Spleen (tissue), 13 donors: ENCODE measurements at places on chromosomes 13 and 19.

DNA sequence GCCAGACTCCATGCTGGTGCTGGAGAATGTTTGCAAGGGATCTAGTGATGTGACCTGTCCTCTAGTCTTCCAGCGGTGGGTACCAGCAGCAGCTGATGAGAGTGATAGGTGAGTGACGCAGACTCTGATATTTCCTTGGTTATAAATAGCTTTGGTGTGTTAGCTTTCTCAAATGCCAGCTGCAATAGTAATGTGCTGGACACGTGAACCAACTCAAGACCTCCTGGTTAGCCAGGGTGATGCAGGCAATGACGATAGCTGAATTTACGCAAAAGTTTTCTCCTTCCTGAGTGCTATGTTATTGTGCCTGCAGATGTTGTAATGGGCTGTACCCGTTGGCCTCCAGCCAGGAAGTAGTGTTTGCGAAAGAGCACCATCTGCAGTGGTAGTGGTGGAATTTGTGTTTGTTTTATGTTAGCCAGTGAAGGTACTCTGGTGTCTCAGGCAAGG, 129.5 kb downstream of the CYSLTR2 start:
- peak; percentile 86 for DNase-seq

DNA sequence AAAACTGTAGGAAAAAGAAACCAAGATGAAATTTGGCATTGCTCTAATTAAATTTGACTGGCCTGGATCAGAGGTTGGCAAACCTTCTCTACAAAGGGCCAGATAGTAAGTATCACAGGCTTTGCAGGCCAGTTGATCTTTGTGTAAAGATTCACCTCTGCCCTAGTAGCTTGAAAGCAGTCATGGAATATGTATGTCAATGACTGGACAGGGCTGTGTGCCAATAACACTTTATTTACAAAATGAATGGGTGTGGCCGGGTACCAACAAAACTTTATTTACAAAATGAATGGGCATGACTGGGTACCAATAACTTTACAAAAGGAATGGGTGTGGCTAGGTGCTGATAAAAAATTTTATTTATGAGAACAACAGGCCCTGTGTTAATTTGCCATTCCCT, 20.0 kb downstream of the SIN3B start:
- no peak for DNase-seq

GRCh38 chr19:28242317-28242927, 970.5 kb downstream of the UQCRFS1 start:
- DNase-seq = no peak

DNA sequence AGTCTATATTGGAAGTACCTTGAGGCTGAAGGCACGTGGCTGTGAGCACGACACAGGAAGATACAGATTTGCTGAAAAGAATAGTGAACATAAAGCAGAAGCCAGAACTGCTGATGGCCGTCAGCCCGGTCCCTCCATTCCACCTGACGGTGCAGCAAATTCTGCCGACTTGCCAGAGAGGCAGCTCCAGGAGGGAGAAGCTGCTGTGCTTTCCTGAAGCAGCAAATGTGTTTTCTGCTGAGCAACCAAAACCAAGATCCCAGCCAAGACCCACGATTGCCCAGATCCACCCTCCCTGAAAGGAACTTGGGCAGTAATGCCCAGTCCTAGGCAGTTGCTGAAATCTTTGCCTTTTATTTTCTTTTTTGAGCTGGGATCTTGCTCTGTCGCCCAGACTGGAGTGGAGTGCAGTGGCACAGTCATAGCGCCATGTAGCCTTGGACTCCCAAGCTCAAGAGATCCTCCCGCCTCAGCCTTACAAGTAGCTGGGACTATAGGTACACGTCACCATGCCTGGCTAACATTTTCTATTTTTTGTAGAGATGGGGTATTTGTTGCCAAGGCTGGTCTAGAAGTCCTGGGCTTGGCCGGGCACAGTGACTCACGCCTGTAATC, 7.0 kb upstream of the RCN3 start:
- DNase-seq = peak; percentile 66

GRCh38 chr13:87671031-87671752, at the start of gene SLITRK5:
TSS of gene SLITRK5 (plus strand) at chr13:87671371. CDS start at chr13:87675389, 4,018 bp downstream.
- peak; percentile 89 for DNase-seq

- no peak for DNase-seq
Observed at GRCh38 chr19:35797663-35798062, 15.0 kb downstream of the PRODH2 start.

DNA sequence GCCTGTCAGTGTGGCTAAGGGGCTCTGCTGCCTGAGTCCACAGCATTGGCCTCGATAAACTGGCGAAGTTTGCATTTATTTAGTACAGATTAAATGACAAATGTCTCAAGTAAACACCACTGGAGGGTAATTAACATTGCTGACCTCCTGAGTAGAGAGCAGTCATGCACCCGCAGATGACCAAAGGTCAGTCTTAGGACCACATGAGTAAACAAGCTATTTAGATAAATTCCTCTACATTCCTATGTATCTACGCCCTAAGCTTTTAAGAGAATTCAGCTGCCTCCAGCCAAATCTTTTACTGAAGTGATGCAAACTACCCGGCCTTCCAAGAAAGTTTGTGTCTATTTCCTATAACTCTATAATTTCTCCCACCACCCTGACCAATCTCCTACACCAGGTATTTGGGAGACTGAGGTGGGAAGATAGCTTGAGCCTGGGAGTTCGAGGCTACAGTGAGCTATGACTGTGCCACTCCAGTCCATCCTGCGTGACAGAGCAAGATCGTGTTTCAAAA, 22.9 kb downstream of the CD70 start:
- DNase-seq = no peak

- DNase-seq = no peak
Observed at GRCh38 chr13:22298530-22298929, 627.7 kb downstream of the FGF9 start.

DNA sequence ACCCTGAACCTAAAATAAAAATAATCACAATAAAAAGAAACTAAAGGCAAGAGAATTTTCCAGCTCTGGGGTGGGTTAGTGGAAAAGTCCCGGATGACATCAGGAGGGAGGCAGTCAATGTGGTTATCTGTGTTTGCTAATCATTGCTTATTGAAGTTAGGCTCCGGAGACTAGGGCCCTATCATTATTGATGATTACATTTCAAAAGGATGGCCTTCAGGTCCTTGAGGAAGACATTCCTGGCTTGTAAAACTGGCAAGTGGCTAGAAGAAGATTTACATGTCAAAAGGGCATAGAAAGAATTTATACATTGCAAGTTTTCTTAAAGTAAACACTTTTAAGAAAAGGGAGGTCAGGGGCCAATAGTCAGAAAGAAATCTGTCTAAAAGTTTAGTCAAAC, 123.4 kb downstream of the POSTN start:
- DNase-seq = no peak

GRCh38 chr19:18941628-18942354, 774 bp upstream of the HOMER3 start:
- DNase-seq = no peak

DNA sequence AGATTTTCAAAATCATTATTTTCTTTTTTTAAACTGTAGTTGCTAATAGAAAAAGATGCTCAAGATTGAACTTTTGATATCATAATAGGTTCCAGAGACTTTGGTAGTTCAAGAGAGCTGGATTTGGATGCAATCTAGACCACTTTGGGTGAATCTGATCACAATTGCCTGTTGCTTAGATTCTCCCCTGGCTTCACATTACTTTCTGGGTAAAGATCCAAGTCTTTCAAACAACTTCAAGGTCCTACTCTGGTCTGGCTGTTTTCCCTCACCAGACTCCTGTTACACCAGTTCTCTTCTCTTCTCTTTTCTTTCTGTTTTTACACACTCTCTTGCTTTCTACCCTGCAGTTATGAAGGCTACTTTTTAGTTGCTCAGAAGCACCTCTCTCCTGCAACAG, 7.4 kb upstream of the SPRY2 start:
- no peak for DNase-seq

GRCh38 chr13:82565201-82565600, 1317.1 kb downstream of the SLITRK1 start:
- no peak for DNase-seq

DNA sequence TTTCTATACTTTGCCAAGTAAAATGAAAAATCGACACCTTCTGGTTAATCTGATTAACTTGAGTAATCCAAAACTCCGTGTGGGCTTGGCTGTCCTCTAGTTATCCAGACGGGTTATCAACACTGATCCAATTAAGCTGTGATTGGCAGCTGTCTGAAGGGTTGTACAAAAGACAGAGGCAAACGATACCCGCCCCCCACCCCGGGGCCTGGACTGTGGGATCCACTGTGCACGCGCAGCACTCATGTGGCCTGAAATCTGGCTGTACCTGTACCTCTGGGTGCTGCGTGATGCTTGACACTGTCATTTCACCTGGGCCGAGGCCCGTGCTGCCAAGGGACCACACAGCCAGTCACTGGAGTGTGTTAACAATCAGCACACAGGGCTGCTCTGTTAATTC, 53.5 kb downstream of the COL4A2 start:
- DNase-seq = no peak

DNA sequence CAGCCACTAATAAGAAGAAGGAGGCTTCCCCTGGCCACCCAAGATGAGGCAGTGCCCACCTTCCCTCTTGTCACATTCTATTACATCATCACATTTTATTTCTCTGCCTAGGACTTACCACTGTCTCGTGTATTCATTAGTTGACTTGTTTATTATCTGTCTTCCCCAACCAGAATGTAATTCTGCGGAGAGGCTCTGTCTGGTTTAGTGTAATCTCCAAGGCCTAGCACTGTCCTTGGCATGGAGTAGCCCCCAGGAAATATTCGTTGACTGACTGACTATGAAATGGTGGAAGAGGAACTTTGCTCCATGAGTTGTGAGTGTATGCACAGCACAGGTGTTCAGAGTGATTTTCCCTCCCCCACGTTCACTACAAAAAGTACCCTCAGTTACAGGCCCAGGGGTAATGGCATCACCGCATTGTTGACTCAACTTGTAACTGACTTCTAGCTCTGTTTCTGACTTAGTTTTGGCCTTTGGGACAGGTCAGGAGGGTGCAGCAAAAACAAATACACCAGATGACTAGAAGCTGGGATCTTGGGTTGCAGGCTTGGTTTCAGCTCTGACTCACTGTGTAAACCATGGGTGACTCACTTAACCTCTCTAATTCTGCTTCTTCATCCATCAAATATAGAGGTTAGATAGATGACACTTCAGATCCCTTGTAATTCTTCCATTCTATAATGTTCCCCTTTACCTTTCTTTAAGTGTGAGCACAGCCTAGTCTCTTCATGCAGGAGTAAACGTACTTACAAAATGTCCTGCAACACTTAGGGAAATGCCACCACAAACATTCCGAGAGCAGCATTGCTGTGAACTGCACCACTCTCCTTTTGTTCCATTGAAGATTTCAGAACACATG, 229.7 kb downstream of the KCNRG start:
- no peak for DNase-seq

DNA sequence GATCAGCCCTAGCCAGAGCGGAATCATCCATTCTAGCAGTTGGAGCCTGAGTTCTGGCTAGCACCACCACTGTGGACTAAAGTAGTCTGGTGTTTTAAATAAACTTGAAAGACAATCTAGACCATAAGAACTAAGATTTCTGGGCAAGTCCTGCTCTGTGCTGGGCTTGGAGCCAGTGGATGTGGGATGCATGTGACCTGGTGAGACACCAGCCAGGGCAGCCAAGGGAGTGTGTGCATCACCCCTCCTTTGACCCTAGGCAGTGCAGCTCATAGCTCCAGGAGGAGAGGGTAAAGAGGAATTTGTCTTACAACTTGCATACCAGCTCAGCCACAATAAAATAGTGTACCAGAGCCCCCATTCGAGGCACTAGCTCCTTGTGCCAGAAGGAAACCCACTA, 21.0 kb downstream of the ITGBL1 start:
- DNase-seq = no peak

DNA sequence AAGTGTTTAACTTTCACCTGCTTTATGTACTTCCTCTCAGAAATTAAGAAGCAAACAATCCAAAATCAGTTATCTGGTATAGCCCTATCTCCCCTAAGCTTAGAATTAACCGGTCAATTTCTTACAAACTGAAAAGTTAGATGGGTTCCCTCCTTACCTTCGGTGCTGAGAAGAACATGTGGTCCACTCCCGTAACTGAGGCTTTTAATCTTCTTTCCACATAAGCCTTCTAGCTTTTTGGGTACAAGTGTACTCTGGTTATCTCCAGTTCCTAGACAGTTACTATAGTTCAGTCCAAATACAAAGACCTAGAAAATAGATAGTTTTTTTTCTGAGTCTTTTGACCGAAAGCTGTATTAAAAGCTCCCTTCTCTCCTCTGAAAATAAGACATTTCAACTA, 18.9 kb downstream of the RCBTB1 start:
- DNase-seq = no peak

DNA sequence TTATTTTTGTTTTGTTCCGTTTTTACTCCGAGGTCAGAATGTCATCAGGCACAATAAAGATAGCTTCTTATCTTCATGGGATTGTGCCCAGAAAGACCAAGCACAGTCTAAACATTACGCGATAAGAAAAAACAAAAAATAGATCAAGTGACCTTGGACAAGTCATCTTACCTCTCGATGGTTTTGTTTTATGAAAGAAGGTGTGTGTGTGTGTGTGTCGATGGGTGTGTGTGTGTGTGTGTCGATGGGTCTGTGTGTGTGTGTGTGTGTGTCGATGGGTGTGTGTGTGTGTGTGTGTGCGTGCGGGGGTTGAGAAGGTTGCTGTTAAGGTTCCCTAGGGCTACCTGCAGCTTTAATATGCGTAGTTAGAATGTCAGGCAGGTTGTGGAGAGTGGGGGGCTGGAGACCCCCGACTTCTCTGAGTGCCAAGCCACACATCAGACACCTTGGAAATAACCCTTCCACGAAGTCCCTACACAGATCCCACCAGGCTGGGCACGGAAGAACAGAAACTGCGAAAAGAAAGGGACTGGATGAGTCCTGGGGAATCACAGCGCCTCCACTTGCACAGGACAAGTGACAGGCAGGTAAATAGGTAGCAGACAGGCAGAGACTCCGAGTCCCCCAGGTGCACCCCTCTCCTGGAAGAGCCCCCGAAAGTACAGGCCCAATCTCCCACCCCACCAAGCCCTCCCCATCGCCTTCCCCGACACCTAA, 458 bp upstream of the ATP8A2 start:
- DNase-seq = no peak

- no peak for DNase-seq
Observed at GRCh38 chr13:78198419-78198818, 279.8 kb upstream of the EDNRB start.
